ENCODE measurements at places on chromosomes 13 and 19.

DNA sequence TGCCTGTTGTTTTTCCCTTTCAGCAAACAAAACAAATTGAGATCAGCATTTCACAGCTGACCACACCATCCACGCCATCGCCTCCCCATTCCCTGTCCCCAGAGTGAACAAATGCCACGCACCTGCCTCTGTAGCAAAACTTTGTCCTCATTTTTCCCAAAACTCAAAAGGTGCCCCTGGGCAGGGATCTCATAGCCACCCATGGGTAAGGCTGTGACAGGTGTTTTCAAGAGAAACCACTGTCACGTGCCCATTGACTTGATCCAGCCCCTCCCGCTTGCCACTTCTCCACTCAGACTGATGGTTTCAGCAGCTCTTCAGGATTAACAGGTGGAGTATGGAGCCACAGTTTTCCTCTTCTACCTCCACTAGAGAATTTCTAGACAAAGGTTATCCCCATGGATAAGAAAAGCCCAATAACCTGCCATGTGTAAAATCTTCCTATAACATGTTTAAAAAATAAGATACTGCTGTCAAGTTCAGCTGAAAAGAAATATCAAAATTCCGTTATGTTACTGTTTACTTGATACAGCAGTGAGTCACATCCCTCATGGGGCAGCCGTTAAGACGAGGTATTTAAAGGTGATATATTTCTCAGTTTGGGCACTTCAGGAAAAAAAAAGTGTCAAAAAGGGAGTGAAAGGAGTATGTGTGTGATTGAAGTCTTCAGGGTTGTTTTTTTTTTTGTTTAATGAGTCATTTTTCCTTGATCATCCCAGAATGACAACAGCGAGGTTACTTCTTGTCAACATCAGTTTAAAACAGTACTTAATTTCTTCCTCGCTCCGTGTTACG, 63.5 kb upstream of the GPR183 start:
- peak; percentile 55 for DNase-seq

- DNase-seq: no peak
Observed at GRCh38 chr13:31145417-31145816, 16.3 kb downstream of the HSPH1 start.

GRCh38 chr19:13172346-13173138, 22.3 kb downstream of the IER2 start:
- DNase-seq: peak; percentile 90

GRCh38 chr13:98761126-98761985, 8.9 kb upstream of the SLC15A1 start:
- no peak for DNase-seq

- DNase-seq: no peak
Observed at GRCh38 chr19:41921577-41922576, 6.4 kb downstream of the ERFL start.

GRCh38 chr13:41398494-41399170, 58.7 kb upstream of the RGCC start:
- no peak for DNase-seq

GRCh38 chr19:46985542-46986415, 33.9 kb upstream of the NPAS1 start:
- no peak for DNase-seq

- DNase-seq: no peak
Observed at GRCh38 chr13:32600890-32601289, 14.6 kb downstream of the PDS5B start.

DNA sequence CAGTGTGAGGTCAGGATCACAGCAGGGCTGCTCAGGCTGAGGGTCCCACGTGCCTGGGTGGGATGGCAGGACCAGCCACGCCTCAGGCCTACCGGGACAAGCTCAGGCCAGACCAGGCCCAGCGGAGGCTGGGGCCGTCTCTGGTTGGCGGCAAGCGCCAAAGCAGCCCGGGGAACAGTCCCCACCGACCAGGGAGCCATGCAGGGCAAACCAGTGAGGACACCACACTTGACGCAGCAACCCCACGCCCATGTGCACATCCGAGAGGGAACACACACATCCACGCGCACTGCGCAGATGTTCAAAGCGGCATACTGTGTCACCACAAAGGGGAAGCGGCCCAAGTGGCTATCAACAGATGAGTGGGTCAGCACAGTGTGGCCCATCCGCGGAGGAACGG, 15.2 kb downstream of the IZUMO4 start:
- DNase-seq: no peak

- no peak for DNase-seq
Observed at GRCh38 chr13:47546391-47547225, 454.5 kb downstream of the SUCLA2 start.

DNA sequence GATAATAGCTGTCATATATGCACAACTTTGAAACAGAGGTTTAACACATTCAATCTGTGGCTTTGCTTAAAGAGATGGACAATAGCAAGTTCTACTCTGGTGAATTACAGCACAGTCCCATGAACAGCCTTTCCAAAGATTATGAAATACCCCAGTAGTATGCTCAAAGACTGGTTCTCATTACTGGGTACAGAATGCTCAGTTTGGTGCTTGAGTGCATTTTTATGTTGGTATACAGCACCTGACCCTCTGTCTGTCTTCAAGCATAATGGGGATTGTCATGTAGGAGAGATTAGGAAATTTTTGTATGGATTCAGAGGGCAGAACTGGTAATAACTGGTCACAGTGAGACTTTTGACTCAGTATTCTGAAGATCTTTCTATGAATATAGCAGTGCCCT, 7.6 kb downstream of the LMO7 start:
- no peak for DNase-seq

- no peak for DNase-seq
Observed at GRCh38 chr13:81990652-81991051, 1649.7 kb upstream of the SPRY2 start.

GRCh38 chr19:28960986-28961705, 251.8 kb downstream of the UQCRFS1 start:
- no peak for DNase-seq

DNA sequence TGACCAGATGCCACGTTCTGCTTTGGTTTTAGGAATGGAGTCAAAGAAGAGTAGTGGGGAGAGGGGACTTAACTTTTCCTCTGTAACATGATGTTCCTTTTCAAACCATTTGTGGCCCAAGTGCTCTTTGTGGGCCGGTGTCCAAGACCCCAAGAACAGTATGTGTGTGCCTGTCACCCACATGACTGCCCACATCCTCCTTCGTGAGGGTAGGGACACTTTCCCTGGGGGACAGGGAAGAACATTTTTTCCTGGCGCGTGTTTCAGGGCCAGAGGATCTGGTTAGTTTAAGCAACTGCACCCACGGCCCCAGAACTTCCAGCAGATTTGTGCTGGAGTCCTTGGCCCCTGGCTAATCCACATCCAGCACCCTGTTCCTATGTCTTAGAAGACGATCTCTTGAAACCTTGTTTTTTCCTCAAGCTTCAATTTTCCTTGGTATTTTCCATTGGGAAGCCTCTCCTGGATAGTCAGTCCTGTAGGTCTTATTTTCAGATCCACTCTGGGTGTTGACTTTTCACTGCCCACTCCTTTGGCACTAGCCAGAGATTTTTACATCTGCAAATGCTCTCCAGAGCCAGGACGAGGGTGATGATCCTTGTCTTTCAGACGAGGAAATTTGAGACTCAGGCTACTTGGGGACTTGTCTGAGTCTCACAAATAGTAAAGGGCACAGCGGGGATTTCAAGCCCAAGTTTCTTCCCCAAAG, 10.8 kb upstream of the CCDC97 start:
- no peak for DNase-seq

GRCh38 chr19:485583-486236, 10.6 kb upstream of the MADCAM1 start:
- no peak for DNase-seq

DNA sequence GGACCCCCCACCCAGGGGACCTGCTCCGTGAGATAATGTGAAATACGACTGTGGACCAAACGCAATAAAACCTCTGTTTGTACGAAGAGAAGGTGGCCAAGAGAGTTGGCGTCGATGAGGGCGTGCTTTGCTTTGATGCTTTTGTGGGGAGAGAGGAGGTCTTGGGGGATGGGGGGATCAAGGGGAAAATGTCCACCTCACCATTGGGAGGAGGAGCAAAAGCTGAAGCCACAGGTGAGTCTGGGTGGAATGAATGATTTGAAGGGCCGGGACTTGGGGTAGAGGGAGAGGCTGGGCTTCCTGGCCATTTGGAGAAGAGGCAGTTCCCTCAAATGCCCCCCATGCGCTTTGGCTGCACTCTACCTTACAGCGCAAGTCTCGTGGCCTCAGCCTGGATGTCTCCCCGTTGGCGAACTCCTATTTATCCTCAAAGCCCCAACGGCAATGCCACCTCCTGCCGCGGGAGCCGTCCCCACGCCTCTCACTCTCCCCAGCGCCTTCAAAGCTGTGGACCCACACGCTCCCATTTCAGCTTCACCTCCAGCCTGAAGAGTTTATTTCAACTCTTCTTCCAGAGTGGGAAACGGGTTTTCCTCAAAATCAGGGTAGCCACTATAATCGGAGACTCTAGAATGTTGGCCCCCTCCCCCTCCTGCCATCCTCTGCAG, 795 bp upstream of the ABCA7 start:
- no peak for DNase-seq

DNA sequence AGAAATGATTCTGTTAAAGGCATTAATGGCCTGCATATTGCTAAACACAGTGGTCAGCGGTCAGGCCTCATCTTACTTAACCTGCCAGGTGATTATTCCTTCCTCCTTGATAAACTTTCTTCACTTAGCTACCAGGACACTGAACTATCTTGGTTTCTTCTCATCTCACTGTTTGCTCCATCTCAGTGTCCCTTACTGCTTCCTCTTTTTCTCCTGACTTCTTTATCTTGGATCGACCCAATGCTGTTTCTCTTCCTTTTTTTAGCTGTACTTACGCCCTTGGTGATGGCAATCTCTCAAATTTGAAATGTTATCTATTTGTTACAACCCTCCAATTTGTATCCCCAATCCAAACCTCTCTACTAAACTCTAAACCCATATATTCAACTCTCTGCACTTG, 7.8 kb upstream of the CLC start:
- DNase-seq: no peak

DNA sequence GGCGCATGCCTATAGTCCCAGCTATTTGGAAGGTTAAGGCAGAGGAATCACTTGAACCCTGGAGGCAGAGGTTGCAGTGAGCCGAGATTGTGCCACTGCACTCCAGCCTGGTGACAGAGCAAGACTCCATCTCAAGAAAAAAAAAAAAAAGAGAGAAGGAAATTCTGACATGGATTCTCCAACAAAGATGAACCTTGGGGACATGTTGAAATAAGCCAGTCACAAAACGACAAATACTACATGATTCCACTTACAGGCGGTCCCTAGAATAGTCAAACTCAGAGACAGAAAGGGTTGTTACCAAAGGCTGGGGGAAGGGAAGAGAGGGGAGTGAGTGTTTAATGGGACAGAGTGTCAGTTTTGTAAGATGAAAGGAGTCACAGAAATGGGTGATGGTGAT, 66.4 kb downstream of the F2RL3 start:
- no peak for DNase-seq

- no peak for DNase-seq
Observed at GRCh38 chr19:40831502-40832430, 18.5 kb downstream of the CYP2A6 start.

- no peak for DNase-seq
Observed at GRCh38 chr13:23506071-23506806, 64.0 kb upstream of the TNFRSF19 start.

- DNase-seq: no peak
Observed at GRCh38 chr19:342801-343421, 1.7 kb downstream of the MIER2 start.

DNA sequence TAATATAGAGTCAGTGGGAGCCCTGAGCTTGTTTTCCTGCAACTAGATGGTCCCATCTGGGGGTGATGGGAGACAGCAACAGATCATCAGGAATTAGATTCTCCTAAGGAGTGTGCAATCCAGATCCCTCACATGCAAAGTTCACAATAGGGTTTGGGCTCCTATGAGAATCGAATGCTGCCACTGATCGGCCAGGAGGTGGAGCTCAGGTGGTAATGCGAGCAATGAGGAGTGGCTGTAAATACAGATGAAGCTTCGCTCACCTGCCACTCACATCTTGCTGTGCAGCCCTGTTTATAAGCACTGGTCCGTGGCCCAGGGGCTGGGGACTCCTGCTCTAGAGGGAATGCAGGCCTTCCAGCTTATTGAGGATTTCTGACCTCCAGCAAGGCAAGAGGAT, 5.7 kb downstream of the ZNF558 start:
- no peak for DNase-seq

DNA sequence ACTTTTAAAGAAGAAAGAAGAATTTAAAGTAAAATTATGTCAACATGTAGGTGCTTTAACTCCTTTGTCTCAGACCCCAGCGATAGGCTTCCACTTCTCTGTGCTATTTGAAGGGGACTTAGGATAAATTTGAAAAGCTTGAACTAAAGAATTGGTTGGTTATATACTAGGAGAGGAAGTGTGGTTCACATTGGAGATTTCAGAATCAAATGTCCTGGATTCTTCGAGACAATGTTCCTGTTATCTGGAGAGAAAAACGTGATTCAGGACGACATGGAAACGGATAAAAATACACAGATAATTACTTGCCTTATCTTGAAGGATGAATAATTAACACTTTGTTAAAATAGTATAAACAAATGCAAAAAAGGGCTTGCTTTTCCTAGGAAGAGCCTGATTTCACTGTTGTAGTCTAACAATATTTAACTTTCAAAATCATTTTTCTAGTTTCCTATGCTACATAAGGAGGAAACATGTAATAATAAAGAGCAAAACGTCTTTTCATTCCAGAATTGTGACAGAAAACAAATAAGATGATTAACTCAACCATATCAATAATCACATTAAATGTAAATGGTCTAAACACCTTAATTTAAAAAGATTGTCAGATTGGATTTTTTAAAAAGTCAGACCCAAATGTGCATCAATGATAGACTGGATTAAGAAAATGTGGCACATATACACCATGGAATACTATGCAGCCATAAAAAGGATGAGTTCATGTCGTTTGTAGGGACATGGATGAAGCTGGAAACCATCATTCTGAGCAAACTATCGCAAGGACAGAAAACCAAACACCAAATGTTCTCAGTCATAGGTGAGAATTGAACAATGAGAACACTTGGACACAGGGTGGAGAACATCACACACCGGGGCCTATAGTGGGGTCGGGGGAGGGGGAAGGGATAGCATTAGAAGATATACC, 724 bp upstream of the ZNF780A start:
- no peak for DNase-seq

Data from CD4-positive, alpha-beta T cell treated with Interleukin-2 at 100 ng/mL for 4 hours (primary cell).